ENCODE measurements at places on chromosomes 6 and 20.
A peak's percentile ranks its signal among the peaks of the same experiment; 100 is the strongest.

- H3K4me3 ChIP-seq: no peak overlapping the region
- H3K27ac ChIP-seq: no peak overlapping the region
- H3K27me3 ChIP-seq: no peaks in the 10 kb centered on the region
- no peak for DNase-seq
- H3K36me3 ChIP-seq: no peaks in the 10 kb centered on the region
Measured at GRCh38 chr6:149031859-149032598, 285.2 kb downstream of the UST start.

DNA sequence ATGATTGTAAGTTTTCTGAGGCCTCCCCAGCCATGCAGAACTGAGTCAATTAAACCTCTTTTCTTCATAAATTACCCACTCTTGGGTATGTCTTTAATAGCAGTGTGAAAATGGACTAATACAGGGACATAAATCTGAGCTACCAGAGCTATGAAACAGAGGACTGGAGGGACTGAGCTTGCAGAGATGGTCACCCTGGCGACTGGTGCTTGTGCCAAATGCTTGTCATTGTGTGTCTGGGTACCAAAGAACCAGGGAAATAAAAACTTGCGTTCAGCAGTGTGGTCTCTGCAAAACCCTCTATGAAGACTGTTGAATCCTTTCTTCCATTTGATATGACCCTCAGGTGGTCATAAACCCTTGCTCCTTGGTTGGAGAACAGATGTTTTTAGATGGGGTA is 105.1 kb upstream of the PRL start:
- H3K36me3 ChIP-seq: no peaks in the 10 kb centered on the region
- no peak overlapping the region for H3K27ac ChIP-seq
- H3K27me3 ChIP-seq: no peaks in the 10 kb centered on the region
- no peak for DNase-seq

DNA sequence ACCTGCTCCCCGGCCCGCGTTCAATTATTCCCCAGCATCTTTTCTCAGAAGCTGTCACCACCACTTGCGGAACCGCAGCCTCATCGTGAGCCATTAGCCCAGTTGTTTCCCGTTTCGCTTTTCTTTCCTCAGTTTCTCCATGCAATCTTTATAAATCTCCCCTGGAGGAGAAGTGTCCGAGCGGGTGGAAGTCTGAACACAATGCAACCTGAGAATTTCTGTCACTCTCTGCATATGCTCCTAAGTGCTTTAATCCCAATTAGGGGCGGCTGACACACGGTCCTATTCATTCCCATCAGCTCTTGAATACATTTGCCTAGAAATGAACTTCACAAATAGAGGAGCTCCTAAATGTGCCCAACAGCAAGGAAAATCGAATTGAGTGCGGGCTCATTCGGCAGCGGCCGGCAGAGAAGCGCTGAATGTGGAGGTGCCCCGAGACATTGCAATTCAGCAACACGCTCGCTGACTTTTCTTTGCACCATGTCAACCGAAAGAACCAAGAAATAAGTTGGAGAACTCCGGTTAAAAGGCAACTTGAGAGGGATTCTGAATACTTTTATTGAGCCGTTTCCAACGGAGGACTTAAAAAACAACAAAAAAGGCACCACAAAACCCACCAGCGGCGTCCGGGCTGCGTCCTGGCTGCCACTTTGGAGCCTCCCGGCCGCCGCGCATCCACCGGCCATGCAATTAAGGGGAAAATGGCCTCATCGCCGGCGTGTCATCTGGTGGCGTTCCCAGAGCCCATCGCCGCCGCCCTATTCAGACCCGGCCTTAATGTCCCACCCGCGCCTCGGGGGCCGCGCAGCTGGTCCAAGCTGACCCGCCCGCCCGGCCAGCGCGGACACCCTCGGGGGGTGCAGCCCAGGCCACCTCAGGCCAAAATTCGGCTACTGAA is 3.9 kb upstream of the PRDM13 start:
- H3K4me1 ChIP-seq: no peaks in the 10 kb centered on the region
- H3K27me3 ChIP-seq: peaks cover 83% of the 10 kb centered on the region
- no peak overlapping the region for H3K4me3 ChIP-seq
- no peaks in the 10 kb centered on the region for H3K36me3 ChIP-seq

- DNase-seq: no peak
- no peaks in the 10 kb centered on the region for H3K4me1 ChIP-seq
- no peak overlapping the region for H3K27ac ChIP-seq
- no peaks in the 10 kb centered on the region for H3K27me3 ChIP-seq
- H3K36me3 ChIP-seq: no peaks in the 10 kb centered on the region
- no peak overlapping the region for H3K4me3 ChIP-seq
Measured at GRCh38 chr20:48674461-48674860, 153.3 kb downstream of the PREX1 start.

- 0 out of 2 replicates have a peak, but pooled peaks cover 1% of the 10 kb centered on the region for H3K4me1 ChIP-seq
- no peak for DNase-seq
- no peak overlapping the region for H3K4me3 ChIP-seq
- H3K27ac ChIP-seq: no peak overlapping the region
- H3K27me3 ChIP-seq: no peaks in the 10 kb centered on the region
Measured at GRCh38 chr6:156601152-156602065, 175.8 kb upstream of the ARID1B start.

- no peak for DNase-seq
- no peak overlapping the region for H3K27ac ChIP-seq
- no peaks in the 10 kb centered on the region for H3K27me3 ChIP-seq
- no peaks in the 10 kb centered on the region for H3K4me1 ChIP-seq
Measured at GRCh38 chr20:54820392-54820791, 345.0 kb downstream of the DOK5 start.

- H3K27me3 ChIP-seq: no peaks in the 10 kb centered on the region
- no peak overlapping the region for H3K27ac ChIP-seq
- H3K4me1 ChIP-seq: no peaks in the 10 kb centered on the region
- no peaks in the 10 kb centered on the region for H3K36me3 ChIP-seq
- DNase-seq: no peak
Measured at GRCh38 chr6:114733596-114733995, 390.8 kb upstream of the HS3ST5 start.

- H3K27ac ChIP-seq: no peak overlapping the region
- no peaks in the 10 kb centered on the region for H3K36me3 ChIP-seq
- H3K27me3 ChIP-seq: no peaks in the 10 kb centered on the region
- H3K4me1 ChIP-seq: no peaks in the 10 kb centered on the region
- H3K4me3 ChIP-seq: no peak overlapping the region
Measured at GRCh38 chr6:41846666-41847237, 48.4 kb downstream of the USP49 start.

- DNase-seq: no peak
- H3K27ac ChIP-seq: no peak overlapping the region
- no peaks in the 10 kb centered on the region for H3K36me3 ChIP-seq
- no peaks in the 10 kb centered on the region for H3K27me3 ChIP-seq
- no peak overlapping the region for H3K4me3 ChIP-seq
Measured at GRCh38 chr20:7702141-7702540, 238.1 kb downstream of the HAO1 start.

- H3K4me1 ChIP-seq: no peaks in the 10 kb centered on the region
- H3K27ac ChIP-seq: no peak overlapping the region
- H3K36me3 ChIP-seq: no peaks in the 10 kb centered on the region
- no peak for DNase-seq
Measured at GRCh38 chr6:161772176-161772575, 498.3 kb upstream of the AGPAT4 start.

DNA sequence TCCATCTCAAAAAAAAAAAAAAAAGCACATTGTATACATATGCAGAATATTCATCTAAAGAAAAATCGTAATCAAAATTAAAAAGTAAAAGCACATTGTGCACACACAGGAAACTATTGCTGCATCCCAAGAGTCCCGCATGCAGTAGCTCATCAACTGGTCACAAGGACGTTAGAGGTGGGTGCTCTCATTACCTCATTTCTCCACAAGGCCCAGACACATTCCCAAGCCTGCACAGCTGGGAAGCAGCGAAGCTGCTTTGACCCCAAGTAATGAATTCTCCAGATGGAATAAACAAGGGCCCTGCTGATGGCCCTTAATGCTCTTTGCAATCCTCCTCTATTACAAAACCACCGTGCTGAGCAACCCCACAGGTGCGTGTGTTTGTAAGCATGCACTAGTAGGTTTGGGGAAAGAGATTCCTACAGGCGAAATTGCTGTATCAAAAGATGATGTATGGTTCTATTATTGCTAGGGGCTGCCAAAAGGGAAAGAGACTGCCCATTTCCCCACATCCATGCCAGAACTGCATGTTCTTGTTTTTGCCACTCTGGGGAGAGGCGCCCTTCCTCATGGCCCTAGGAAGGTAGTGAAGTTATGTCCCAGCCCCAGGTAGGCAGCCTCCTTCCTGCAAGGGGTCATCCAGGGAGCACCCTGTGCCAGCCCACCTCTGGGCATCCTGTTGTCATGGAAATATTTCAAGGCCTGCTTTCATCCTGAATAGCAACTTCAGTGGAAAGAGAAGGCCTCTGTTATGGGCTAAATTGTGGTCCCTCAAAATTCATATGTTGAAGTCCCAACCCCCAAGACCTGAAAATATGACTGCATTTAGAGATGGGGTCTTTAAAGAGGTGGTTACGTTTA is 34.6 kb upstream of the PTGIS start:
- no peaks in the 10 kb centered on the region for H3K4me1 ChIP-seq
- no peaks in the 10 kb centered on the region for H3K36me3 ChIP-seq
- H3K27ac ChIP-seq: no peak overlapping the region

DNA sequence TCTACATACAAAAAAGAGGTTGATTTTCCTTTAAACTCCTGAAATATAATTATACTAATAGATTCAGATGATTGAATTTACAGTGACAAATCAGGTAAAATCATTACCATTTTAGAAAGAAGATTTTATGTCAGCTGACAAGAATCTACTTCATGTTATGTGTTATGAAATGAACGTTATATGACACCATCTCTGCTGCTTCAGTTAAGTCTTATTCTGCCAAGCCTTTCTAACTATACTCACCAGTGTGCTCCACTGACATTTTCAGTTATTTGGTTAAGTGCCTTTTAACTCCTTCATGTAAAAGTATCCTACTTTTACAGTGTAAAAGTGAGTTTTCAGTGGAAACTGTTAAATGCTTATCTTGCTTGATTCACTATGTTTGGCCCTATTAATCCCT is 80.4 kb downstream of the RWDD2A start:
- no peak overlapping the region for H3K27ac ChIP-seq
- DNase-seq: no peak
- H3K4me3 ChIP-seq: no peak overlapping the region
- H3K4me1 ChIP-seq: no peaks in the 10 kb centered on the region
- H3K36me3 ChIP-seq: no peaks in the 10 kb centered on the region
- H3K27me3 ChIP-seq: no peaks in the 10 kb centered on the region

- no peak overlapping the region for H3K4me3 ChIP-seq
- no peaks in the 10 kb centered on the region for H3K36me3 ChIP-seq
- no peak overlapping the region for H3K27ac ChIP-seq
- DNase-seq: no peak
- no peaks in the 10 kb centered on the region for H3K27me3 ChIP-seq
- H3K4me1 ChIP-seq: peaks cover 1% of the 10 kb centered on the region
Measured at GRCh38 chr6:49410564-49410963, 52.5 kb downstream of the MMUT start.

- H3K4me3 ChIP-seq: no peak overlapping the region
- H3K36me3 ChIP-seq: no peaks in the 10 kb centered on the region
- DNase-seq: no peak
Measured at GRCh38 chr6:21371676-21372171, 221.8 kb upstream of the SOX4 start.

GRCh38 chr20:32535953-32536823 is 48.9 kb downstream of the NOL4L start:
- H3K4me3 ChIP-seq: peak overlapping the region; percentile 19
- H3K36me3 ChIP-seq: no peaks in the 10 kb centered on the region
- peaks cover 7% of the 10 kb centered on the region for H3K27me3 ChIP-seq
- peaks cover 14% of the 10 kb centered on the region for H3K4me1 ChIP-seq
- DNase-seq: no peak
